ENCODE measurements at places on chromosomes 3 and 15.

GRCh38 chr3:176931991-176932390, 265.3 kb downstream of the TBL1XR1 start:
- no peak for DNase-seq

- DNase-seq, result no peak
Observed at GRCh38 chr3:68919000-68919399, 13.3 kb downstream of the TAFA4 start.

- DNase-seq, result no peak
Observed at GRCh38 chr3:46942076-46942475, 34.5 kb downstream of the CCDC12 start.

DNA sequence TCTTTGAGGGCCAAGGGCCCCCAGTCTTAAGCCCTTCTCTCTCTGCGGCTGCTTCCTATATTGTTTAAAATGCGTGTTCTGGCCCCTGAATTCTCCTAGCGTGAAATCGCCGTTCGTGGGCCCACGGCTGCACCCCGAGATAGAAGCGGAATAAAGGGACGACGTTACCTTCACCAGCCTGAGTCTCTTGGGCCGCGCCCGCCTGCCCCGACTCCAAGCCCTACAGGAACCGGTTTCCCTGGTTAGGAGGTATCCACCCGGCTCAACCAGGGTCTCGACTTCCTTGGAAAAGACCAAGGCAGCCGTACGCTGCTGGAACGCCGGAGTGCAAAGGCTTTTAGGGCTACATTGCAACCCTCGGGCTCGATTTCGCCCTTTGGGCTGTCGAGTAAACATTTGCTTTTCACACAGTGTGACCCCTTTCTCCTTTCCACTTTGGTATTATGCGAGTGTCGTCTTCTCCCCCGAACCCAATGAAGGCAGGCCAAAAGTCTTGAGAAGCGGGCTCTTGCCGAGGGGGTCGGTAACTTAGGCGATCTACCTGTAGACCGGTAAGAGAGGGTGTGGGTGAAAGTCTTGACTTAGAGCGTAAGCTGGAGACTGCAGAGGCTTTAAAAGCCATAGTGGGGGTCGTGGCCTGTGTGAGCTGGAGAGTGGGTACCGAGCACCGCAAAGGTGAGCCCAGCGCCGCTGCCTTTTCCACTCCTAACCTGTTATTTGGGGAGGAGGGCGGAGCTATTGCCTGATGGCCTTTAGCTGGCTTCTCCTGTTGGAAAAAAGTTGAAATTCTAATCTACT, 2.0 kb downstream of the TRIM71 start:
- no peak for DNase-seq

- no peak for DNase-seq
Observed at GRCh38 chr3:114867835-114868503, 279.1 kb downstream of the ZBTB20 start.

DNA sequence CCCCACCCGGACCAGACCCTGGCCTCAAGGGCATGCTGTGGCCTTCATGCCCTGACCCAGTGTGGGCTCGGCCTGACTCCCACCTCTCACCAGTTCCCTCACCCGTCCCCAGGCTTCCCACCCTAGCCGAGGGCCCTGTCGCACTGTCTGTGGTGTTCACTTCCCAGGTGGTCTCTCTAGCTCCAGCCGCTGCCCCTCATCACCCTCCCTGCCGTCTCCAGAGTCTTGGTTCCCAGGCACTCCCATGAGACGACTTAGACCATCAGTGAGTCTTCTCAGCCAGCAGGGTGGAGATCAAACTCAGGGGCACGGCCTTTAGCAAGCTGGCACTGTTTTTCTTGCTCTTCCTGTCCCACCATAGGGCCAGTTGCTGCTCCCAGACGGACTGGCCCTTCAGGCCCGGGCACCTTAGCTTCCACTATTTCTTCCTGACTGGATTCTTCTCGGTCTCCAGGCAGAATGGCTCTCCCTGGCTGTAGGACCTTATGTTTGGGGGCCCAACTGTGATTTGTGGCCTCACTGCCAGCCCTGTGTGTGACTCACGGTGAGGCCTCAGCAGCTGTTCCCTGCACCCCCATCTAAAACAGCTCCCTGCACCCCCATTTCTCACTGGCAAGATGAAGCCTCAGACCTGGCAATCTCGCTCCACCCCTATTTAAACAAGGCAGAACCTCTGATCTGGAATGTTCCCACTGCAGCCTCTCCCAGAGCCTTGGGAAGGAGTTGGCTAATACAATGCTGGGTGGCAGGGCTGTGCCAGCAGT, 9.4 kb upstream of the PCSK6 start:
- DNase-seq, result no peak

GRCh38 chr3:39156421-39156820, 3.0 kb upstream of the CSRNP1 start:
- no peak for DNase-seq

Measured in activated T-helper 9 cell treated with anti-CD3 and anti-CD28 coated beads, Interleukin-2, amount 50 U/mL, for 16 hours (primary cell).